ENCODE measurements at places on chromosomes 4 and X.

DNA sequence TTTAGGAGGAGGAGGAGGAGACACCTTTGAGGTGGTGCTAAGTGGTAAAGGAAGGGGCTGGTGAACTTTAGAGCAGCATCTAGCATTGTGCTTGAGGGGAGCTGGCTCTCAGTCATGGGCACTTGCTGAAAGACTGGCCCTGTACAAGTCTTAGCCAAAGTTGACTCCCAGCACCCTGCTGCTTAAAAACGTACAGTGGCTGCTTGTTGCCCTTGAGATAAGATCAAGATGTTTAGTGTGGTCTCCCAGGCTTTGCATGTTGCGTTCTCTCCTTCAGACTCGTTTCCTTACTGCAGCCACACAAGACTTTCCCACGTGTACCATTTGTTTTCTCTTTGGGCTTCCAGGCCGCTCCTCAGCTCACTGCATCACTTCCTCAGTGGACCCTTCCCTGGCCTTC is 1.8 kb downstream of the MED28 start:
- DNase-seq, result no peak

- no peak for DNase-seq
These were observed 1.1 kb downstream of the DCK start for GRCh38 chr4:70994387-70995099.

DNA sequence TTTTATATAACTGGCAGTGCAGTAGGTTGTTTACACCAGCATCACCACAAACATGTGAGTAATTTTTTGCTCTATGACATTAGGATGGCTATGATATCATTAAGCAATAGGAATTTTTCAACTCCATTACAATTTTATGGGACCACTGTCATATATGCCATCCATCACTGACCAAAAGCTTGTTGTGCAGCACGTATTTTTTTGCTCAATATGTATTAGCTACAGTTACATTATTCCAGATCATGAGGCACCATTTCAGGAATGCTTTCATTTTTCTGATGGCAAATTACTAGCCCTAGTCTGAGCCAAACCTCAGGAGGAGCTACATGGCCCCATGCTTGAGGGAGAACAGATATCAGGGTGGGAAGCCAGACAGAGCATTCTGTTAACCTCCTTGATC is 56.8 kb upstream of the DCLK2 start:
- DNase-seq, result no peak

GRCh38 chrX:124726881-124727280 is 380.5 kb downstream of the SH2D1A start:
- DNase-seq, result no peak

DNA sequence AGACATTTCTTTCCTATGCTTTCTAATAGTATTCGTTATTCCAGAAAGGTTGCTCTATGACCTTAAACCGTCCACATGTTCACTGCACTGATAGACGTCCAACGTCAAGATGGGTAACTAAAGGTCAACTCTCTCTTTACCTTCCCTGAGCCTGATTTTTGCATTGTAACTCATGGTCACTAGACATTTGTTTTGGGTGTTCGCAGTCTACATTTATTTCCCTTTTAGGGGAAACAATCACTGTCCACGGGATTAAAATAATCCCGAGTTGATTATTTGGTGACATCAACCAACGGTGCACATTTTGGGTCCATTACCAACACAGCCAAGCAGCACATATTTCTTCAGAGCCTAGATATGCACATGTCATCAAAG is 540 bp upstream of the HADH start:
- no peak for DNase-seq

DNA sequence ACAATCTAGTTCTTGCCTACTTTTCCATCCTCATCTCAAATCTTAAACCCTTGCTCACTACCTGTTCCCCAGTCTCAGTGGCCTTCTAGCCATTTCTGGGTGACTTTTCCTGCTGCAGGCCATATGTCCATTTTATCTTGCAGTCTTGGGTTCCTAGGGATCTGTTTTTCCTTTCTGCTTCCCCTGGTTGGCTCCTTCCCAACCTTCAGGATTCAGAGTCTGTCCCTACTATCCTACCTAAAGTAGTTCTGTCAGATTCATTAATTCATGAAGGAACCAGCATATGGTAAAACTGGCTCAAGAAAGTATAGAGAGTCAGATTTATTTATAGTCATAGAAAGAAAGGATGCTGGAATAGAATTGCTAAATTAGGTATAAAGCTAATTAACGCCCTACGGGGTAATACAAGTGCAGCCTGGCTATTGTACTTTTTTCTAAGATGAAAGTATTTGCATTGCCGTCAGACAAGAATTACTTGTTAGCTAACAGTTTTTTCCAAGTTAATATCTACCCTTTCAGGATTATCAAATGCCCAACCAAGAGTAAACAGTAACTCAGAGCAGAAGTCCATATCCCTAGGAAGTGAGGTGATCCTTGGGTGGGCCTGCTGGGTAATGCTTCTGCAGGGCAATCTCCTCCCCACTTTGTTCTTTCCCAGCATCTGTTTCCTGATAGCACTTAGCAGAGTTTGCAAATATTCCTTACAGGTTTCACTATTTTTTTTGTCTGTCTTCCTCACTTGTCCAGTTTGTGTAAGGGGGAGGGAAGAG is 63.6 kb downstream of the REPS2 start:
- DNase-seq, result no peak

GRCh38 chr4:8502836-8503585 is 62.4 kb downstream of the TRMT44 start:
- no peak for DNase-seq

- no peak for DNase-seq
These were observed 155.6 kb downstream of the ARX start for GRCh38 chrX:24860140-24860539.

GRCh38 chr4:24117975-24118374 is 228.1 kb upstream of the PPARGC1A start:
- no peak for DNase-seq

- no peak for DNase-seq
These were observed 131.9 kb downstream of the REELD1 start for GRCh38 chr4:146346276-146346675.

DNA sequence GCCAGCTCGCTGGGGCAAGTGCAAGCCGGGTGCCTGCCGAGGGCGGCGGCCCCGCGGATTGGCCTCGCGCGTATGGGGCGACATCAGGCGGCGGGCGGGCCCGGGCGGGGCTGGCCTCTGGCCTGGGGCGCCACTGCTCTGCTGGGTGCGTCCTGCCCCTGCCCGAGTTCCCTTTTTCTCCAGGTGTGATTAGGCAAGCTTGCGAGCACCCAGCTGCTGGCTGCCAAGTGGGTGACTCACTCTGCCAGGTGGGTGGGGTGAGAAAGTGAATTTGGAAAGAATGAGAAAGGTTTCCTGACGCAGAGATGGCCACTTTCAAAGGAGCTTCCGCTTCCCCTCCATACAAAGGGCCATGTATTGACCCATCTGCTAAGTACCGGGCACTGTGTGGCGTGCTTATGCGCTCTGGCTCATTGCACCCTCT is 32.5 kb downstream of the FGFBP1 start:
- peak; percentile 3 for DNase-seq

DNA sequence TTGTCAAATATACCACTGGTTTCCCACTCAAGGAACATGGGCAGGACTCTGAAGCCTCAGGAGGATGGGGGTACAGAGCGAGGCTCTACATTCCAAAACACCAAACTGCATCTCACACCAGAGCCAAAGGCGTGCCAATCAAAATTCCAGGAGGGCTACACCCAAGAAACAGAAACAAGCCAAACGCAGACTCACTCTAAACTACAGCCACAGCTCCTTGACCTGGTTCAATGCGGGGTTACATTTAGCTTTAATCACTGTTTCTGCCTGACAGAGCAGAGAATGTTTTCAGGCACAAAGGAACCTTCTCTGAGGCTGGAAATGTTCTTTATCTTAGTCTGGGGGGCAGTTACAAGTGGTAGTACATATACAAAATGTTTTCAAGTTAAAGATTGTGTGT is 2121.5 kb upstream of the AGA start:
- DNase-seq, result no peak

DNA sequence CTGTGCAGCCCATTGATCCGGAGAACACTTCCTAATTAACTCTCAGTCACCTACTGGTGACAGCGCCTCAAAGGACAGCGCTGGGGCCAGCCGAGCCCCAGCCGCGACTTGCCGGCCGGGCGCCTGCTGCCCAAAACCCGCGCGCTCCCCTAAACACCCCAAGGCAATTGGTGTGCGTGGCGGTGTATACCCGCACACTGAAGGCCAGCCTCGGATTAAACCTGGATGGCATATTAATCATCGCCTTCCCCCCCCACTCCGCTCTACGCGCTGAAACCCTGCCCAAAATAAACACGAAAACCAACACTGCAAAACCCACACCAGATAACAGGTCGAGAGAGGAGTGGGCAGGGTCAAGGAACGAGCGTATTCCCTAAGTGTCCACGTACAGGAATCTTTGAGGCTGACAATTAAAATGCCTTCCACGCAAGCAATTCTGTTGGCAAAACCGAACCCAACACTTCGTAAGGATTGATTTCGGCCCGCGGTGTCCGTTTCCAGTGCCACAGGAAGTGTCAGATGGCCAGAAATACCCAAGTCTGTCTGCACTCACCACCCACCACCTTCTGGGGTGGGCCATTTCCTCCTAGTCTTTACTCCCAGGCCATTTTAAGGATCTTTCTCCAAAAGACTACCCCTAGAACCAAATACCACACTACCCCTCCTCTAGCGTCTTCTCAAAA is 2.7 kb downstream of the BCOR start:
- DNase-seq, result no peak

GRCh38 chrX:15188039-15188438 is 81.8 kb downstream of the ASB9 start:
- DNase-seq, result no peak

DNA sequence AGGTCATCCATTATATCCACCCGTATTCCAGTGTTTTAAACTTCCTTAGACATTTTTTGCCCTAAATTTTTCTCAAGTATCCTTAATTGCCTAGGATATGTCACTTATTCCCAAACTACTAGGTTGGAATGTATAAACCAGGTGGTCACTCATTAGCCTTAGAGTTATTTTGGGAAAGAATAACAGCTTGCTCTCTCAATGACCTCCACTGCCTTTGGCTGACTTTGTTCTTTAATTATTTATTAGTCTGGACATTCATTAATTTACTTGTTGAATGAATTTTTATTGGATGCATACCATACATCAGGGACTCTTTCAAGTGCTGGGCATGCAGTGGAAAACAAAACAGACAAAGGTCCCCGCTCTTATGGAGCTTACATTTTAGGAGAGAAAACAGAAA is 609.3 kb upstream of the IGFBP7 start:
- no peak for DNase-seq

DNA sequence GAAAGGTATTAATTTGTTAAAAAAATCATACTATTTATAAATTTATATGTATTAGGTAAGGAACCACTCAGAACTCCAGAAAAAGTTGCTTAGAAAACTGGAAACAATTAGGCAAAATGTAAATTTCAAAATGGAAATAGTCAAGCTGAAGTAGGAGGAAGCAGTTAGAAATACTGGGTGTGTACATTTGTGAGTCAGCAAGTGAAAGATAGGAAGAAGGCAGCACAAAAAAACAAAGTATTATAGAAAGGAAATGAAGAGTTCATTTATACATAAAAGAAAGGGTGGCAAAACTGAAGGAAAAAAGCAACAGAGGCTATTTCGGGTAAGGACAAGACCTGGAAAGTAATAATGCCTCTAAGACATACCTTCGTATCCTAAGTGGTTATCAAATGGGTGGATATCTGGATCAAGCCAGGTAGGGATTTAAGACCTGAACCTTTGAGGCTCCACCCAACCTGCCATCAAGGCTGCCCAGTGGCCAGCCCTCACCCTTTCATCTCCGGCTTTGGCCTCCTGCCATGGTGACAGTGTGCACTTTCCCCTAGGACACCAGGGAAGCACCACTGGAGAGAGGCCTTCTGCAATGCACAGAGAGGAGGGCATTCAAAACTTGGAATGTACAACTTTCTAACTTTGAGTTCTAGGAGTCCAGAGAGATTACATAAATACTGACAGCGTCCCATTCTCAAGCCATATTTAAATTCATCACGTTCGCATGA is at the start of gene LRRC66:
TSS of gene LRRC66 (minus strand) at position 428 of the 722 bp plus-strand sequence. CDS start 2,750 bp downstream, outside the sequence.
- DNase-seq, result no peak

DNA sequence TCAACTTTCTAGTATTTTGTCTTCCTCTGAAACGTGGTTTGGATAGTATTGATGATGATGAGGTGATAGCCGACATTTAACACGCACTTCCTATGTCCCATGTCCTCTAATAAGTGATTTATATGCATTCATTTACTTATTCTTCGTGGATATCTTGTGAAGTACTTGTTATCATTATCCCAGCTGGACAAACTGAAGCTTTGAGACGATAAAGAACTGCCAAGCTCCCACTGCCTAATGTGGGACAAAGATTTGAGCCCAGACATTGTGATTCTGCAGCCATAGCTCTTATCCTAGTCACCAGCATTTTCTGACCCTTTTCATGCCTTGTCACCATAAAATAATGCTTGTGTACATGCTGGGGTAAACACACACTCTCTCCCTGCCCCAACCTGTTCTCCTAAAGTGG is 92.5 kb downstream of the RAPGEF2 start:
- DNase-seq, result no peak

- DNase-seq, result no peak
These were observed 55.5 kb upstream of the LNX1 start for GRCh38 chr4:53646795-53647194.

GRCh38 chr4:2810388-2810787 is 17.5 kb downstream of the SH3BP2 start:
- no peak for DNase-seq

DNA sequence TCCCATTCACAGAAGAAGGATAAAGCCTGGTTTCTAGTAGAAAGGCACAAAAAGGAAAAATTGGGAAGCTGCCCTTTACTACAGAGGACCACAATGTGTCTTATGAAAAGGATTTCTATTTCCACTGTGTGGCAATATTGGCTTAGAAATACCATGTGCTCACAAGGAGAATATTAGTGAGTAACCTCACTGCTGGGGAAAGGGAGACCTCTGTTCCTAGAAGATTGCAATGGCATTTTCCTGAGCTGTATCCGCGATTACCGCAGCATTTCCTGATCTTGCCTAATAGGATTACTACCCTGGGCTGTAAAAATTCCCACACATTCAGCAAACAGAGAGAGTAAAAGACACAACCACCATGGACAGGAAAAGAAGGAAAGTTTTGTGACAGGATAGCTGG is 308.8 kb upstream of the TECRL start:
- no peak for DNase-seq

GRCh38 chrX:154594491-154594890 is 9.6 kb downstream of the CTAG1A start:
- no peak for DNase-seq

DNA sequence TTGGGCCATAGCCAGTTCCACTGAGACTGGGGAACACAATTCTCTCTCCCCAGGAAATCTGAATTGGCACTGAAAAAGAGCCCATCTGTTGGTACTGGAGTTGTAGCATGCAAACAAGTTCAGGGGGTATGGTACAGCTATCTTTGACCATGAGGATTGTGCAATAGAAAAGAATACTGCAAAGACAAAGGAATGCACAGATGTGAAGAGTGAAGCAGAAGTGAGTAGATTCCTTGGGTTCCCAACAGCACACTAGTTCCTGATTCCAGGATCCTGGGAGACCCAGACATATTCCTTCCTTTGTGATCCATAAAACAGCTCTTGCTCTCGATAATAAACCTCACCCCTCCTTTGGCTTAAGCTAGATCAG is 43.3 kb upstream of the CTAG2 start:
- no peak for DNase-seq
